ENCODE measurements at places on chromosomes 6 and 20.

- no peak for DNase-seq
Observed at GRCh38 chr6:134984821-134985220, 34.9 kb upstream of the ALDH8A1 start.

GRCh38 chr6:98514073-98514720 lies 320.2 kb upstream of the POU3F2 start:
- DNase-seq = no peak

- DNase-seq = no peak
Observed at GRCh38 chr6:142014515-142014914, 118.2 kb upstream of the GJE1 start.

- no peak for DNase-seq
Observed at GRCh38 chr6:52541135-52541534, 35.7 kb downstream of the TRAM2 start.

DNA sequence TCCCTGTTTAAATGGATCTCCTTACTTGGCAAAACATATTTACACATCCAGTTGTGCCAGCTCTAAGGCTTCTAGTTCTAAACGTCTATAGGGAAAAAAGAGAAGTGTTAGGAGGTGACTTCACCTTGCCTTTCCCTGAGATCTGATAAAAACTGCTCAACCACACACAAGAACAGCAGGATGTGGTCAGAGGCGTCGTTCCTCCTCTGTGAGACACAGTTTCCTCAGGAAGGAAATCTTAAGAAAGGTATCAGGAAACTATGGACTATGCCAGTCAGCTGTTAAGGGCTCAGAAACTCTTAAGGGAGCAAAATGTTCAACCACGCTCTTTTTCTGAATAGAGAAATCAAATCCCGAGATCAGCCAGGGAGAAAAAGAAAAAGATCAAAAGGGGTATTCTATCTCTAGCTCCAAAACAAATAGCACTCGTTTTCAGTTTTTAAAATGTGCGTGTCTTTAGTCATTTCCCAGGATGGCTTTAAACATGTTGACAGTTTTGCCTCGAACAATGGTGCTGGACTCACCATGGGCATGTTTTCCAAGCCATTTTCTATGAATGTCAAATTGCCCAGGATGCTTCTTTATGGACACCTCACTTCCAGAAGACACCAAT lies 154.5 kb downstream of the HACE1 start:
- DNase-seq = peak; percentile 32

DNA sequence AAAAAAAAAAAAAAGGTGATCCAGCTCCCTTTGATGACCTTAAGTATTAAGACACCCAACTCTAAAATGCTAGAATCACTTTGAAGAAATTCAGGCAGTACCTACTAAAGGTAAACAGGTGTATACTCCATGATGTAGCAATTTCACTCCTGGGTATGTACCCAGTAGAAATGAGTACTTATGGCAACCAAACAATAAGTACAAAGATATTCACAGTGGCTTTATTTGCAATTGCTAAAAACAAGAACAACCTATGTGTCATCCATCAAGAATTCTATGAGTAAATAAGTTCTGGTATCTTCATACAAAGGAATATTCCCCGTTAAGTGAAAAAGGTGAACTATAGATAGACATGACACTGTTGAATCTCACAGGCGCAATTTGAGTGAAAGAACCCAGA lies 29.4 kb downstream of the MDGA1 start:
- DNase-seq = no peak

DNA sequence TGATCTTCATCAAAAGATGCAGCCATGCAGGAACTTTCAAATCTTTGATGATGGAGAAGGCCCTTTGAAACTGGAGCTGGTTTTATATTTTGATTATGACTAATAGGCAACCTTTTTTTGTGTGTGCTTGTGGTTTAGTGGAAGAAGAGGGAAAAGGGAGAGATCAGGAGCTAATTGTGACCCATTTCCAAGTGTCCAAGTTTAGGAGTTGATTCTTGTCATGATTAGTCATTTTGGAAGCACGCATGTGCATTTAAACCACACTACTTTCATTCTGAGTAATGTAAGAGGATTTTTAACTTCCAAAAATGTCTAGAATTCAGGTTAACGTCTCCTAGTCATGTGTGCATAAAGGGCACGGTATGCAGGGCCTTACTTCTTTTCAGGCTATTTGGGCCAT lies 3.5 kb downstream of the FOXO3 start:
- DNase-seq = peak; percentile 9

DNA sequence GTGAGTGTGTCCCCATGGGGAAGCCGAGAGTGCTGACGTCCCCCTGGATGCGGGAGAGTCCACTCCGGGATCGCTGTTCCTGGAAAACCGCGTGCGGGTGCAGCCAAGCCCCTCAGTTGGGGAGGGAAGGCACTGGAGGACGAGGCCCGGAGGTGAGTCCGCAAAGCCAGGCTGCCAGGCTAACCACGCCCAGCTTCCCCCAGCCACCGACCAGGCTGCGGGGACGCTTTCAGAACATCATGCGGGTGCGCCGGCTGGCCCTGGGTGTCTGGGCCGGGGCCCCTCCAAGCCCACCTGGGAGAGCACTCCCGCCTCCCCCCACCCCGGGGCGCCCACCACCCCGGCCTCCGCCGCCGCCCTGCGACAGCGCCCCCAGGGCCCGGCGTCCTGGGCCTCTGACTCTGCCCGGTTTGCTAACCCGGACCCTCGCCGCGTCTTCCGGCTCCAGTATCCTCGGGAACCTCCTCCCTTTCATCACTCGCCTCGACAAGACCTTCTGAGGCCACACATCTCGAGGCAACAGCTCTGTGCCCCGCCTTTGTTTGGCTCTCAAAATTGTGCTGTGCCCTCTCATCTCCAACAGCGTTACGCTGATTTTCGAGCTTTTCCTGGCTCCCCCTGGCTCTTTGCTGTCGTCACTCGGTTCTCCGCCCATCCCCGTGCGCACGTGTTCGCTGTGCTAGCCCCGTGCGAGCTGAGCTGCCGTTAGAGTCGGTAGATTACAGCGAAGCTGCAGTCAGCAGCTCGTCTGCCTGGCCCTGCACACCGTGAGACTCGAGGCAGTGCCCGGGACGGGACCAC lies 47.1 kb upstream of the ENTPD6 start:
- DNase-seq = peak; percentile 61

Measured in lung (tissue), 17 donors.